ENCODE measurements at places on chromosomes 12 and 14.
A peak's percentile ranks its signal among the peaks of the same experiment; 100 is the strongest.

- DNase-seq = no peak
Measured at GRCh38 chr12:106321139-106321850, 18.8 kb downstream of the TCP11L2 start.

DNA sequence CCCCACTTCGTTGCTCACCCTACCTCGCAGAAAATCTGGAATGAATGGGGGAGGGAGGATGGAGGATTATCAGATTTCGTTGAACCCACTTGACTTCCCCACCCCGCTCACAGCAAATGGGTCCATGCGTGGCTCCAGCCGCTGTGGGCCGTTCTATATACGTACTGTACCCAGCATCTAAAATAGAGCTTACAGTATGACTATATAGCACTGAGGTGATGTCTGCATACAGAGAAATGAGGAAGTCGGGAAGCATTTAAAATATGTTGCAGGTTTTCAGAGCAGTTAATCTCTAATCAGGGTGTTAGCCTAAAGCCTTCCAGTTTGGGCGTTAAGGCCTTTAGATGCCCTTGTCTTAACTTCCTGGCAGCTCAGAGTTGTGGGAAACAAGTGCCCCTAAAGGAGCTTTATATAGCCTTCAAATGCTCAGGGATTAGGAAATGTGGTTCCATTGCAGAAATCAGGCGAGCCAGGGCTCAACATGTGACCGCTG, 1.4 kb downstream of the BICDL1 start:
- no peak for DNase-seq

GRCh38 chr14:95862243-95862642, 14.4 kb upstream of the TUNAR start:
- no peak for DNase-seq

- no peak for DNase-seq
Measured at GRCh38 chr14:22915886-22916521, 2.9 kb downstream of the RBM23 start.

DNA sequence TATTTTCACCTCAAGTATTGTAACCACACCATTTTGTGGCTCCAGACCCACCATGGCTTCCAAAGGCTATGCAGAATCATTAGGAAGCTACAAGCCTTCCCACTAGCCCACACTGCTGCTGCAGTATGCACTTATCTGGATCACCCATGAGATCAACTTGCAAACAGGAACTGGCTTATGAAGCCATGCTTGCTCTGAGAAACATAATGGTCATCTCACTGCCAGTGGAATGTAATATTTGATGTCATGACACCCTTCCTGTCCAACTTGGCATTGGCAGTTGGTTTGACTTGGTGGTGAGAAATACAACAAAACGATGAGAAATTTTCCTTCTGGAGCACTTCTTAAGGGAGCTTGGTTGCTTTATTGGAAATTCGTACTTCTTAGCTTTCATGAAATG, 69.3 kb upstream of the FRMD6 start:
- DNase-seq = no peak

DNA sequence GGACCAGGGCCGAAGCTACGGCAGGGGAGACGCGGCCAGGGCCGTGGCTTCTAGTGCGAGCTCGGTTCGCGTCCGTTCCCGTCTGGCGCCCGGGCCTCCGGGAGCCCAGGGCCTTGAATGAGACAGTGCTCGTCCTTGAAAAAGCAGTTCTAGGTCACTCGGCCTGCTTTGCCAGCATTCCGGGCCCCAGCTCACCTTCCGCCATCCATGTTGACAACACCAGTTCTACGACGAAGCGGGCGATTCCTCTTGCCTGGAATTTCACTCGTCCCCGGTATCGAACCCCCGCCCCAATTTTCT, 4.5 kb downstream of the OR10AD1 start:
- peak; percentile 19 for DNase-seq

DNA sequence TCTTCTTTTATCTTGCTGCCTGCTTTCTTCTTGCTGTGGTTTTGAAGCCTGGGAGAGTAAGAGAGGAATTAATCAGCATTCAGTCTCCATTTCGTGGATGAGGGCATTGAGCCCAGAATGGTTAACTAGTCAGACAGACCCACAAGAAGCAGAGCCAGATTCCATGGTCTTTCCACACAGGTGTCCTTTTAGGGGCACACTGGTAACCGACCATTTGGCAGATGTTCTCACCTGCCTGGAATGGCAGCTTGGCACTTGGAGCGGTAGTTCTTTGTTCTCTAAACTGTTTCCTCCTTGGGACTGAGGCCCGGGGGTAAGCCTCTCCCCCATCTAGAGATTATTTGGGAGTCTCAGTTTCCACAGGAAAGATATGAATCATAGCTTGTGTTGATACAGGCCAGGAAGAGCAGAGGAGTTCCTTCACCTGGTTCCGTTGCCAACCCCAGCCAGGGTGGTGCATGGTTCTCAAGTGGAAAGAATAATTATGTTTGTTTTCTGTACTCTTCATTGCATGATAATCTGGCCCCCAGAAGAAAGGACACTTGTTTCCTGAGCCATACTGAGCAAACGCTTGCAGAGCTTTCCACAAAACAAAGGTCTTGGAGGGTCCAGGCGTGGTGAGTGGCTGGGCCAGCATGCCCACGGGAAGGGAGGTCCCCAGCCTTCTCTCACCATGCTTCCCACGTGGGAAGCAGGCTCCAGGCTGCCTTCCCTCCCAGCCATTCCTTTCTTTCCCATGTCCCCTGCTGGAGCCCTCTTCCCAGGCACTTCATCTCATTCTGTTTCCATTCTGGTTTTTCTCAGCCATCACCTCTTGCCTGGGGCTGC, 2.0 kb upstream of the KRT75 start:
- no peak for DNase-seq

- DNase-seq = no peak
Measured at GRCh38 chr14:88468406-88468805, 82.9 kb downstream of the SPATA7 start.
